Hippocampal formation (tissue), 2 donors: ENCODE measurements at places on chromosomes 11 and 22.

GRCh38 chr22:30668386-30668710 is 673 bp upstream of the DUSP18 start:
- DNase-seq = no peak

DNA sequence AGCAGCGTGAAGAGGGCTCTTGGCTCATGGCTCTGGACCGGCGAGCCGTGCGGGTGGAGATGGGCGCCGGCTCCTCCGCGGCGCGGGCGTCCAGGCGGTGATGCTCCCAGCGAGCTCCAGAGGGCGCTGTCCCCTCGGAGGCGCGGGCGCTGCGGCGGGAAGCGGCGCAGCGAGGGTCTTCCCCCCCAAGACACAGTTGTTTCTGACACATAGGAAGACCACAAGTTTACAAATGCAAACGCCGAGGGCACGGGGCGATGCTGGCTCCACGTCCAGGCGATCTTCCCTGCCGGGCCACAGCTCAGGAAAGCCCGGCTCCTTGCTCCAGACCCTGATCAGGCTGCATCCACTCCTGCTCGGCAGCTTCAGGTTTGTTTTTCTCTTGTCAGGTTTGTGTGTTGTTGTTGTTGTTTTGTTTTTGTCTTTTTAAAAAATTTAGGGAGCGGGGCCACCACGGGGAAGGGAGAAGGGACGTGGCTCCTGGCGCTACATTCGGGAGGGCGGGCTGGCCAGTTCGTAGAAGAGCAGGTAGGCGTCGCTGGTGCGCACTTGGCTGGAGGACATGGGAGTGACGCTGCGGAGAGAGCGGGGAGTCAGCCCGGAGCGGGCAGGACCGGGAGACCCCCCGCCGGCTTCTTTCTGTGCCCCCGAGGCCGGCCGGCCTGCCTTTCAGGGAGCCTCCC is 10.0 kb upstream of the MFRP start:
- peak; percentile 44 for DNase-seq

- DNase-seq = no peak
These were observed 33.4 kb downstream of the PLA2G6 start for GRCh38 chr22:38148245-38148644.

DNA sequence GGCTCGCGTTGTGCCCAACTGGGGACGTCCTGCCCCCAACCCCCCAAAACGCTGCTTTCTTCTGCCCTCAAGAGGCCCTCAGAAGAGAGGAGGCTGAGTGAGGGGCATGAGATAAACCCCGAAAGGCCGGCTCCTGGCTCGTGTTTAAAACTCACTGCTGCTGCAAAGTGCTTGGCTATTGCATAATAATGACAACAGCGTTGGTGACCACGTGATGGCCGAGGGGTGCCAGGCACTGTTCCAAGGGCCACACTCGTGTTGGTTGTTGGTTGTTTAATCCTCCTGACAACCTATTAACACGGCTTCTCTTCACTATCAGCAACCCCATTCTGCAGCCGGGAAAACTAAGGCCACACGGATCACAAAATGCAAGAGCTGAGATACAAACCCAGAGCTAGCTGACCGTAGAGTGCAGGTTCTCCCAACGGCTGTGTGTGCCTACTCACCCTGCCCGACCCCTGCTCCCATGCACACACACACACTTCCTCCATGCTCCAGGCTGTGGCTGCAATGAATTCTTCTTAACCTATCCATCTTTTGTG is 51.0 kb downstream of the ANO1 start:
- DNase-seq = no peak

DNA sequence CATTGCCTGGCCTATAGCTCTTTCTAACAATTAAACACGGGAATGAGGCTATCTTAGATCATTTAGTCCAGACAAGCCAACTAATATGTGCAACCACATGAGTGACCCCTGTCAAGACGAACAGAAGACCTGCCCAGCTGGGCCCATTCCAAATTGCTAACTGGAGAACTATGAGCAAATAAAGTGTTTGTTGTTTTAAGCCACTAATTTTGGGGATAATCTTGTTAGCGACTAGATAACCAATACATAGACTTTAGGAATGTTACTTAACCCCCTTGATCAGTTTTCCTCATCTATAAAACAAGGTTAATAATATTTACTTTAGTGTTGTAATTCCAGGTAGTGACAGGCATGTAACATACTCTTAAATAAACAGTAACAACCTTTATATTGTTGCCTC is 848.3 kb downstream of the METTL15 start:
- no peak for DNase-seq

GRCh38 chr11:70550456-70551195 is 152.3 kb downstream of the CTTN start:
- DNase-seq = no peak

- DNase-seq = no peak
These were observed 131.2 kb upstream of the B3GAT1 start for GRCh38 chr11:134543241-134543640.

- DNase-seq = no peak
These were observed 40.0 kb downstream of the TECTA start for GRCh38 chr11:121141066-121141465.

- DNase-seq = no peak
These were observed 33.7 kb downstream of the APLP2 start for GRCh38 chr11:130103296-130103814.

DNA sequence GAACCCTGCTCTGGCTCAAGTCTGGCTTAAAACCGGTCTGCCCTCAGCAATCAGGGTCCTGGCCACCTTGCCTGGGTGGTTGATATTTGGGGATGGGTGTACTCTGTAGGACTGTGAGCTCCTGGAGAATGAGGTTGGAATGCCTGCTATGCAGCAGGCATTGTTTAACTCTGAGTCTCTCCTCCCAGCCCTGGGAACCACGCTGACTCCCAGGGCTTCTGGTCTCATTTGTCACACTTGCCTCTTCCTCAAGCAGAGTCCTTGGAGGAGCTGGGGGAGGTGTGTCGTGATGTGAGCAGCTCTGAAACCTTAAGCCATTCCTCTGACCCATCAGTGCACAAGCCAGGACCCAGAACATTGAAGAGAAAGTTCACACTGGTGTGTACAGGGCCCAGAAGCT is 340.1 kb downstream of the MN1 start:
- DNase-seq = no peak

DNA sequence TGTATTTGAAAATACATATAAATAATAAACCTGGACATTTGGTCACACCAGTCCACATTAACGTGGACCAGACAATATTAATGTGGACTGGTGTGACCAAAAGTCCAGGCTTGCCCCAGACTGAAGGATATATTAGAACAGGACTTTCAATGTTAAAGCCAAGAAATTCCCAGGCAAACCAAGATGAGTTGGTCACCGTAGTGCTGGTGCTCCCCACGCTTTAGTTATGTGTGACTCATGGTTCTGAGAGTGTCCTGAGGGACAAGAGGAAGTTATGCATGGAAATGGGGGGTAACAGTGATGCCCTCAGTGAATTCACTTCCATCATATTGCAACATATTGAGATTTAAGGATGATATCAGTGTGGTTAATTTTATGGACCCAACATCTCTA is 31.4 kb downstream of the POU2AF1 start:
- DNase-seq = no peak

DNA sequence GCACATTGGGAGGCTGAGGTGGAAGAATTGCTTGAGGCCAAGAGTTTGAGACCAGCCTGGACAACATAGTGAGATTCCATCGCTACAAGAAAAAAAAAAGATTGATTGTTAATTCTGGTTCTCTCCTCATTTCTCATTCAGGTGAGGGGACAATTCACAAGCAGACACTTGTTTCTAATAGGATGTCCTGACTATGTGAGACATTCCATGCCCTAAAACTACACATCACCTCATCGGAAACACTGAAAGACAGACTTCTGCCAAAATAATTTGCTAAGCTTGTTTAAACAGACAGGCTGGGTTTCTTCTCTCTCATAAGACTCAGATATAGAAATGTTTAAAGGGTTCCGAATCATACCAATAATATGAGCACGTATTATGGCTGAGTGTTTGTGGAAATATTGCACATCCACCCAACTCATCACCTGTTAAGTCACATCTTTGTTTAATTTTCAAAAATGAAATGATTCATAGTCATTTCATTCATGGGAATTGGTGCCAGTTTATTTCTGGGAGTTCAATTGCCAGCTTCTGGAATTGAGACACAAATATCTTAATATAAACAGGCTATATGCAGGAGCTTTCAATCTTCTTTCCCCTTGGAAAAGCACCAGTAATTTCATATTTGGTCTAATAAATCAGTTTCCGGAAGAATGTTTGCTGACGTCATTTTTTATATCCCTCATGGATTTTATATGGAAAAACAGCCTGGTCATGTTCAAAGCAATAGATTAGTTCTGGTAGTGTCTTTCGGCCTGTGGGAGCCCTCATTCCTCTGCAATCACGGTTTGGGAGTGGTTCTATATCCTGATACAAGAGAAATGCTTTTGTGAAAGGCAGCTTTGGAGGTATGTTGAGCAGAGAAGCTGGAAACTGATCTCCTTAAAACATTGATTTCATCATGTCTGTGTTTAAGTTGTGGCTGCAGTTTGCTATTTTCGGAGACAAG is 87.0 kb downstream of the BDNF start:
- DNase-seq = no peak

DNA sequence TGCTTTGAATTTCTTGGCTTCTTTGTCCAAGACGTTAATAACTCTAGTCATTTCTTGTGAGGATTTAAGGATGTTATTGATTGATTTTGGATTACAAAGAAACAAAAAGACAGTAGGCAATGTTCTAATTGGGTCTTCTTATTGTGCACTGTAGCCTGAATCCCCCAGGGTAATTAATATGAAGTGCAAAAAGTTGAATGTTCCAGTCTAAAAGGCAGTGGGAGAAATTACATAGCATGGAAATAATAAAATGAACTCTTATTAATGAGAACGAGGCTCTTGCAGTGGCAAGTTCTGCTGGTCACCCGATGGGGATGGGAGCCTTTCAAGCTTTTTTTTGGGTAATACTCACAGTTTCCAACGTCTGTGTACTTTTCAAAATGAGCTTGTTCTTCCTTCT is 45.6 kb downstream of the UBASH3B start:
- DNase-seq = no peak

GRCh38 chr11:119713359-119714040 is 15.5 kb downstream of the NECTIN1 start:
- no peak for DNase-seq

DNA sequence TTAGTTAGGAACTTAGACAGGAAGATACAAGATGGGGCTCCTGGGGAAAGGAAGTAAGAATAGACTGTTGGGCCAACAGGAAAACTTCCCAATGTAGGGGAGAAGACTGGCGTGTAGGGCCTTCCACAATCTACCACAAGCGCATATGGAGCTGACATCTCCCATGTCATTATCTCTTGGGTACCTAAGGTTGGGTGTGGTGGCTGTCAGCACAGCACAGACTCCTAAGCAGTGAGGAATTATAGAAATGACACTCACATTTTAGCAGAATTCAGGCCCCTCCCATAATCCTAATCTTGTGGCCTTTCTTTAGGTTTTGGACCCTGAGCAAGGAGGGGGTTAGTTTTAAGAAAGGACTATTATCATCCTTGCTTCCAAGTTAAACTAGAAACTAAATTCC is 11.6 kb downstream of the TRIM21 start:
- no peak for DNase-seq

GRCh38 chr11:31818874-31819331 is 7.8 kb upstream of the PAX6 start:
- DNase-seq = no peak

DNA sequence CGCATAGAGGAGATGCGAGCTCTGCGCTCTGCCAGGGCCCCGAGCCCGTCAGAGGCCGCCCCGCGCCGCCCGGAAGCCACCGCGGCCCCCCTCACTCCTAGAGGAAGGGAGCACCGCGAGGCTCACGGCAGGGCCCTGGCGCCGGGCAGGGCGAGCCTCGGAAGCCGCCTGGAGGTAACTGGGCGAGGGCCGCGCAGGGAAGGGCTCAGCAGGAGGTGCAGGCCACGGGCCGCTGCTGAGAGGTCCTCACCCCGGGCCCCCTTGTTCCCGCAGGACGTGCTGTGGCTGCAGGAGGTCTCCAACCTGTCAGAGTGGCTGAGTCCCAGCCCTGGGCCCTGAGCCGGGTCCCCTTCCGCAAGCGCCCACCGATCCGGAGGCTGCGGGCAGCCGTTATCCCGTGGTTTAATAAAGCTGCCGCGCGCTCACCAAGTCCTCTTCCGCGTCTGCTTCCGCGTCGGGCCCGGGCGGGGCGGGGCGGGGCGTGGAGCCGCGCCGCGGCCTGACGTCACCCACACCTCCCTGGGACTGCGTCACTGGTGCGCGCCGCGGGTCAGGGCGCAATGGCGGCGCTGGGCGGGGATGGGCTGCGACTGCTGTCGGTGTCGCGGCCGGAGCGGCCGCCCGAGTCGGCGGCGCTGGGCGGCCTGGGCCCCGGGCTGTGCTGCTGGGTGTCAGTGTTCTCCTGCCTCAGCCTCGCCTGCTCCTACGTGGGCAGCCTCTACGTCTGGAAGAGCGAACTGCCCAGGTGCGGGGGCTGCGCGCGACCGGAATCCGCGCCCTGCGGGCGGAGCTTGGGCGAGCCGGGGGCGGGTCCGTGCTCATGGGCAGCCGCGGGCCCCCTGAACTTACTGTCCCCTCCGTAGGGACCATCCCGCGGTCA is at the start of gene RCE1:
Gene RCE1 (plus strand): TSS at position 546 of the 880 bp plus-strand sequence. CDS start 15 bp downstream, at position 561.
- peak; percentile 74 for DNase-seq

- DNase-seq = no peak
These were observed 394.3 kb downstream of the TMEM135 start for GRCh38 chr11:87432022-87432421.

DNA sequence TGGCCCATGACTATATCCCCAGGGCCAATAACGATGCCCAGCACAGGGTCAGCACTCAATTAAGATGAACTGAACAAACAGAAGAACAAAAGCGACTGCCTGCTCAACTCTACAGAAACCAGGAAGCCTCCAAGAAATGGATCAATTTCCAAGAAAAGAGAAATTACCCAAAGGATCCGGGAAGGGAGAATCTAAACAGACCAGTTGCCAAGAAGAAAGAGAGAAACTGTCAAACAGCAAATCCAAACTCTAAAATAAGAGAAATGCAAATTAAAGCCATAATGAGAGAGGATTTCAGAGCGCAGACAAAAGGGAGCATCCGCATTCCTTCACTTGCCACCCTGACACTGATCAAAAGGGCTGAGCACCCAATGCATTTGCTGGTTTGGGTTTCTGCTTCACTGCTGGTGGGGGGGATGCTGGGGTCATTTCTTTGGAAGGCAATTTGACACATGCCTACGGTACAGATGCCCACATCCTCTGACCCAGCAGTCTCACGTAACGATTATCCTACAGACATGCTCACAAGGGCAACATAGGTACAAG is 37.7 kb upstream of the RFPL3 start:
- no peak for DNase-seq

DNA sequence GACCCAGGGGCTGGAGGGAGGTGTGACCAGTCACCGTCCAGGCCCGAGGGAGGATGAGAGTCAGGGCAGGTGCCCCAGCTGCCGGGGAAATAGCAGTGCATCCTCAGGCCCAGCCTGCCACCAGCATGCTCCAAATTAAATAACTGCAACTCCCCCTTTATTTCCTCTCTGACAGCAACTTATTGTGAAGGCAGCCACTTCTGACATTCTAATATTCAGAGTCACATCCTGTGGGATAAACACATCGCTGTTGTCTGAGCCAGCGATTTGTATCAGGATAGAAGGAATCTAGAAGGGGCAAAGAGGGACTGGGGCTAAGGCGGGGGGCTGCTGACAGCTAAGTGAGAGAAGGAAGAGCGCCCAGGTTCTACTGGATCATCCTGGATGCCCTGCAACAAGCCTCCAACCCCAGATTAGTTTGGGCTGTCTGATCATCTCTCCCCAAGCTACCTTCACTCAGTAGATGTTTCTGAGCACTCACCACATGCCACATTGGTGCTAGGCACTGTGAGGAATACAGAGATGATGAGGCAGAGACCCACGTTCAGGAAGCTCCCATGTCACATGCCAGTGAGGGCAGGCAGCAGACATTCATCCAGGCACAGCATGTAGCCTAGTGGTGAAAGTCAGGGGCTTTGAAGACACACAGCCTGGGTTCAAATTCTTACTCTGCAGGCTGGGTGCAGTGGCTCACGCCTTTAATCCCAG is 214.1 kb downstream of the BUD13 start:
- no peak for DNase-seq
